ENCODE measurements at places on chromosomes 1 and 21. TPM values are rescaled to one million over a fixed set of nuclear protein-coding genes. Genes with fewer than 3 reads are reported as not detected.

CLCA2 gene
- not detected for polyA plus RNA-seq

CDCA8 gene
- polyA plus RNA-seq: 0.60 TPM

GNG4 gene
- not detected for polyA plus RNA-seq

KRTAP7-1 gene
- 0.13 TPM for polyA plus RNA-seq

PPP1R8 gene
- polyA plus RNA-seq: 23.9 TPM

ACTA1 gene
- polyA plus RNA-seq: not detected

PLPPR5 gene
- not detected for polyA plus RNA-seq

AIRE gene
- polyA plus RNA-seq: not detected

POMGNT1 gene
- 10.3 TPM for polyA plus RNA-seq

S100A1 gene
- polyA plus RNA-seq: not detected

VWA5B1 gene
- not detected for polyA plus RNA-seq

ERICH3 gene
- not detected for polyA plus RNA-seq

STUM gene
- polyA plus RNA-seq: not detected

DNA sequence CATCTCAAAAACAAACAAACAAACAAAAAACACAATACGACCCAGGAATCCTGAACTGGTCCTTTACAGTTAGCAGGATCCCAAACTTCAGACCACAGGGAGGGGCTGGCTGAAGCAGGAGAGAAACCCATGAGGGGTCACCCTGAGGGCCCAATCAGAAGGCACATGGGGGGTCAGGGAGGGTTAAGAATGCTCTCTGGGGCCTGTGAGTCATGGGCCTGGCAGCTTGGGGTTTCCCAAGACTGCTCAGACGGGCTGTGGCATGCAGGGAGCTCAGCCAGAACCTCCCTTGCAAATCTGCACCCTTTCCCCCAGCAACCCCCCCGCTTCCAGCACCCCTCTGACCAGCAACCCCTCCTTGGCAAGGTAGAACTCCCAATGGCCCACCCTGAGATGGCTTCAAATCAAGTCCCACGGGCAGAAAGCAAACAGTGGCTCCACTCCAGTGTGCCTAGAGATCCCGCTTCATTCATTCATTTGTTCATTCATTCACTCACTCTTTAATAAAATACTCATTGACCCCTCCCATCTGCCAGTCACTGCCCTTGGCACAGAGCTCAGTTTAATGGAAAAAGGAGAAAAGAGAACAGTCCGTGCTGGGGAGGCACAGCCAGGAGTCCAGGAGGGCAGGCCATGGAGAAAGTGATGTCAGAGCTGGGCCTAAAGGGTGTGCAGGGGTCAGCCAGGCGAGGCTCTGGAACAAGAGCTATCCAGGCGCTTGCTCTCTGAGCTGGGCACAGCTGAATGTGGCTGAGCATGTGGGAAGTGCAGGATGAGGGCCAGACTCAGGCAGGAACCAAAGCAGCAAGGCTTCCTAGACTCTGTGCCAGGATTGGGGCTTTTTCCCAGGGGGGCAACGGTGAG lies 8.2 kb downstream of the UQCRHL start:
- no peaks in the 10 kb centered on the region for H3K36me3 ChIP-seq
- no peak for DNase-seq
- no peaks in the 10 kb centered on the region for H3K27me3 ChIP-seq
- H3K27ac ChIP-seq: no peak overlapping the region
- no peaks in the 10 kb centered on the region for H3K4me1 ChIP-seq

- peak overlapping the region; percentile 78 for H3K27ac ChIP-seq
- H3K4me3 ChIP-seq: peak overlapping the region; percentile 72
- DNase-seq: peak; percentile 71
These were observed 56.2 kb upstream of the RASAL2 start for GRCh38 chr1:178037510-178038253.

DNA sequence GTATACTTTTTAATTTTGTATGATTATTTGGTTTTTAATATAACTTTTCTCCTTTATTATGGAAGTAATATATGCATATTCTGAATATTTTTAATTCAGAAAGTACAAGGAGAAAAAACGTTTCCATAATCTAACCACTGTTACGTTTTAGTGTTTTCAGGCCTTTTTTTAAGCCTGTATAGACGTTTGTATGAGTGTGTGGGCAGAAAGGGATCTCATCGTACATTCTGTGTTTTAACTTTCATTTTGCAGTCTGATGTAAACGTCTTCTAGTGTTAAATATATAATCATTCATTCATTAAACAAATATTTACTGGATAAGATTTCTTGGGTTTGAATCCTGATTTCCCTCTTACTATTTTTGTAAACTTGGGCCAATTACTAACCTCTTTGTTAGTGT lies 38.0 kb upstream of the PLEKHO1 start:
- H3K4me1 ChIP-seq: peaks cover 10% of the 10 kb centered on the region
- DNase-seq: no peak
- H3K4me3 ChIP-seq: no peak overlapping the region
- H3K27ac ChIP-seq: no peak overlapping the region
- H3K36me3 ChIP-seq: peaks cover 32% of the 10 kb centered on the region

GRCh38 chr1:94974241-94974640 lies 47.3 kb upstream of the CNN3 start:
- H3K4me1 ChIP-seq: no peaks in the 10 kb centered on the region
- DNase-seq: no peak
- no peak overlapping the region for H3K4me3 ChIP-seq
- H3K27ac ChIP-seq: no peak overlapping the region
- H3K27me3 ChIP-seq: no peaks in the 10 kb centered on the region
- no peaks in the 10 kb centered on the region for H3K36me3 ChIP-seq

GRCh38 chr21:43940329-43941050 lies 71.6 kb upstream of the TRAPPC10 start:
- no peak for DNase-seq
- H3K4me1 ChIP-seq: peaks cover 15% of the 10 kb centered on the region
- H3K27ac ChIP-seq: no peak overlapping the region
- H3K36me3 ChIP-seq: peaks cover 55% of the 10 kb centered on the region
- no peak overlapping the region for H3K4me3 ChIP-seq

- no peak for DNase-seq
- no peak overlapping the region for H3K27ac ChIP-seq
- no peaks in the 10 kb centered on the region for H3K27me3 ChIP-seq
These were observed 1361.7 kb upstream of the B3GALT2 start for GRCh38 chr1:194548071-194548470.

GRCh38 chr1:85683292-85684025 lies 24.8 kb downstream of the ZNHIT6 start:
- DNase-seq: no peak
- no peaks in the 10 kb centered on the region for H3K27me3 ChIP-seq
- peaks cover 8% of the 10 kb centered on the region for H3K36me3 ChIP-seq
- no peak overlapping the region for H3K4me3 ChIP-seq

GRCh38 chr1:209382231-209383100 lies 201.0 kb upstream of the CAMK1G start:
- H3K4me3 ChIP-seq: no peak overlapping the region
- no peaks in the 10 kb centered on the region for H3K4me1 ChIP-seq
- no peaks in the 10 kb centered on the region for H3K36me3 ChIP-seq
- DNase-seq: no peak

GRCh38 chr1:26542771-26543451 lies 13.3 kb downstream of the RPS6KA1 start:
- peak overlapping the region; percentile 97 for H3K27ac ChIP-seq
- peak overlapping the region; percentile 49 for H3K4me3 ChIP-seq
- DNase-seq: peak; percentile 75

DNA sequence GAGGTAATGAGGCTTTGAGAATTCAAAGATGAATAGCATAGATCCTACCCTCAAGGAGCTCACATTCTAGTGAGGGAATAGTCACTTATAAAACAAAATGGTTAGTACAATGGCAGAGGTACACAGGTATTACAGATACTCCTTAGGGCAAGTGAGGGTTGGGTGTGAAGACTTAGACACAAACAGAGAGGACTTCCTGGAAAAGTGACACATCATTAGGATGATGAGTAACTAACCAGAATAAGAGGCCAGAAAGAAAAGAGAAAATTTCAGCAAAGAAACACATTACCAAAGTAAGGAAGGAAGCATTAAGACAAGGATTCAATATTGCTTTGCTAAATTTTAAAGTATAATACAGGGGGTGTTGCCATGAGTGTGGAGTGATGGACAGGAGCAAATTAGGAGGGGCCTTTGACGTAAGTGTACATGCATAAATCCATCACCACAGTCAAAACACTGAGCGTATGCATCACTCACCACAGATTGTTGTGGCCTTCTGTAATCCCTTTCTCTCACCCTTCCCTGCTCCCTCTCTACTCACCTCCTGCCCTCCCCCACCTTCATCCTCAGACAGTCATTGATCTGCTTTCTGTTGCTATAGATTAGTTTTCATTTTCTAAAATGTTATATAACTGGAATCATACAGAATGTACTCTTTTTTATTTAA lies 7.9 kb downstream of the CD53 start:
- no peaks in the 10 kb centered on the region for H3K27me3 ChIP-seq
- peaks cover 83% of the 10 kb centered on the region for H3K4me1 ChIP-seq
- no peak overlapping the region for H3K4me3 ChIP-seq

DNA sequence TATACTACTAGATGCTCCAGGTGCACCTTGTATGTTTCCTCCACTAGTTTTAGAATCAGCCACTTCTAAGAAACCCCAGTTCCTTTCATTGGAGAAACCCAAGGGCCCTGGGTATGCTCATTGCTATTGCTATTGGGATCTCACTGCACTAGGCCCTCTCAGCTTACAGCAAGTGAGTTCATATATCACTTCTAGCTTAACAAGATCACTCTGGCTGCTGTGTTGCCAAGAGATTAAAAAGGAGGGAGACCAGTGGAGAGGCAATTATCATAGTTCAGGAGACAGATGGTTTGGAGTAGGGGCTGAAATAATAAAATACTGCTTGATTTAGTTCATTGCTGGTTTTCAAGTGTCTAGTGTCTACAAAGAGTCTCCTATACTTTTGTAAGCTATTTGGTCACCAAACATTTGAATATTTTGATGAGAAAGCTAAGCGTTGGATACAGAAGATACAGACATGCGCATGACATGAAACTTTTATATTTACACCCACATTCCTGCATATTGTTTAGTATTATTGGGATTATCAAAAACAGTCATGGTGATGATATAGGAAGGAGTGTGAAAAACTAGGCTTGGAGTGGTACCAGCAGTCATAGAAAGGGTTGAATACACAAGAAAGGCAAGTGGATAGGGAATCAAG lies 671.9 kb downstream of the ADGRL2 start:
- no peak overlapping the region for H3K4me3 ChIP-seq
- H3K4me1 ChIP-seq: no peaks in the 10 kb centered on the region
- no peak overlapping the region for H3K27ac ChIP-seq

DNA sequence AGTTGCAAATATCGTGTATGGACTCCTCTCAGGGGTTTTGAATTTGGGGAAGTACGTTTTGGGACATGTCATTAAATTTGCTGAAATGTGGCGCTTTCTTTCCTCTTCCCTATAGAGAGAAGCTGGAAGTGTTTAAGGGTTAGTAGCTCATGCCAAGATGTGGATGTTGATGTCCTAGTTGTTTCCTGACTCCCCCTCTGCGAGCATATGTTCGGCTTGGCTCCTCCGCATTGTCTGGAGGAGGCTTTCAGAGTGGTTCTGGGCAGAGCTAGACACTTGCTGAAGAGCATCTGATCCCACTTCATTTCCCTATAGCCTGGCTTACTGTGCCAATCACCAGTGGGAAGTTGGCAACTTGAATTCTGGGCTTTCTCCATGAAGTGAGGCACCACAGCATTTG lies 347.4 kb upstream of the B3GALT2 start:
- no peaks in the 10 kb centered on the region for H3K27me3 ChIP-seq
- no peak for DNase-seq
- no peak overlapping the region for H3K27ac ChIP-seq
- H3K4me3 ChIP-seq: no peak overlapping the region
- peaks cover 15% of the 10 kb centered on the region for H3K4me1 ChIP-seq
- no peaks in the 10 kb centered on the region for H3K36me3 ChIP-seq

- H3K36me3 ChIP-seq: no peaks in the 10 kb centered on the region
- no peak for DNase-seq
- H3K4me3 ChIP-seq: no peak overlapping the region
These were observed 27.1 kb downstream of the SLC45A1 start for GRCh38 chr1:8344893-8345507.

- DNase-seq: no peak
- H3K27ac ChIP-seq: no peak overlapping the region
- no peaks in the 10 kb centered on the region for H3K4me1 ChIP-seq
- H3K27me3 ChIP-seq: no peaks in the 10 kb centered on the region
- no peaks in the 10 kb centered on the region for H3K36me3 ChIP-seq
These were observed 215.5 kb upstream of the VAMP3 start for GRCh38 chr1:7555391-7556185.

- DNase-seq: no peak
- no peak overlapping the region for H3K4me3 ChIP-seq
- H3K27ac ChIP-seq: no peak overlapping the region
- H3K27me3 ChIP-seq: no peaks in the 10 kb centered on the region
- no peaks in the 10 kb centered on the region for H3K4me1 ChIP-seq
These were observed 421.8 kb downstream of the PTBP2 start for GRCh38 chr1:97143236-97143882.

GRCh38 chr1:33180226-33180910 lies 1.5 kb downstream of the TRIM62 start:
- peaks cover 14% of the 10 kb centered on the region for H3K27me3 ChIP-seq
- peak; percentile 82 for DNase-seq
- peaks cover 6% of the 10 kb centered on the region for H3K36me3 ChIP-seq
- peaks cover 23% of the 10 kb centered on the region for H3K4me1 ChIP-seq

GRCh38 chr1:32901823-32902534 lies 790 bp upstream of the TMEM54 start:
- no peak overlapping the region for H3K4me3 ChIP-seq
- H3K4me1 ChIP-seq: peaks cover 5% of the 10 kb centered on the region
- H3K27me3 ChIP-seq: peaks cover 58% of the 10 kb centered on the region
- no peak overlapping the region for H3K27ac ChIP-seq
- no peak for DNase-seq

- H3K27ac ChIP-seq: no peak overlapping the region
- H3K4me3 ChIP-seq: no peak overlapping the region
- H3K4me1 ChIP-seq: no peaks in the 10 kb centered on the region
These were observed 588.1 kb upstream of the BRINP3 start for GRCh38 chr1:191065771-191066170.

DNA sequence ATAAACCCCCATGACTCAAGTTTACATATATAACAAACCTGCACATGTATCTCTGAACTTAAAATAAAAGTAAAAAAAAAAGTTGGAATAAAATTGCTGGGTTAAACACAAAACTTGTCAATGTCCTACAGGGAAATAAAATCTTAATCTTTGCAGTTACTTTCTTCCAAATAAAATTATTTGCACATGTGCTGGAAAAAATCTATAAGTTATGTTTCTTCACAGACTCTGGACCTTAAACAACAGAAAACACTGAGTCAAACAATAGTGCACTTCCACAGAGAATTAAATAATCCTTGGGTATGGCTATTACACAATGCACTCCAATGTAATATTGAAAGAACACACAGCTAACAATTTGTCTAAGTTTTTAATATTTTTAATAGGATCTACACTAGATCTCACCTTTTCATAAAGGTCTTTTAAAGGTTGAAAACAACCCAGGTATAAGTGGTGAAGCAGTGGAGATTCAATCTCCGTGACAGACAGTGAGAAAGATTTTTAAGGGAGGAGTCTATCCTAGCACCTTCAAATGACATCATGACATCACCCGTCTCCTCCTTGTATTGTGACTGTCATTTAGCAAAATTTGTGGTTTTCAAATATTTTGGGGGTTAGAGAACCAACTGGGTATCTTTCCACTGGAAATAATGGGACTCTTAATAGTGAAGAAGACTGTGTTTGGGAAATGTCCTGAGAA lies 25.2 kb upstream of the FGGY start:
- H3K4me3 ChIP-seq: no peak overlapping the region
- DNase-seq: no peak
- no peak overlapping the region for H3K27ac ChIP-seq
- H3K27me3 ChIP-seq: no peaks in the 10 kb centered on the region
- H3K36me3 ChIP-seq: no peaks in the 10 kb centered on the region

- DNase-seq: no peak
- no peak overlapping the region for H3K27ac ChIP-seq
- H3K4me3 ChIP-seq: no peak overlapping the region
- H3K36me3 ChIP-seq: peaks cover 28% of the 10 kb centered on the region
These were observed 28.6 kb downstream of the ERO1B start for GRCh38 chr1:236253119-236253518.

All from CD14-positive monocyte (primary cell).